ENCODE measurements at places on chromosomes 3 and 15. TPM values are rescaled to one million over a fixed set of nuclear protein-coding genes. Genes with fewer than 3 reads are reported as not detected.

ATP13A4 gene
- not detected for total RNA-seq

GOLGA8J gene
- not detected for total RNA-seq

CRABP1 gene
- not detected for total RNA-seq

CATSPER2 gene
- 5.2 TPM for total RNA-seq

CORO2B gene
- total RNA-seq: 4.9 TPM

MST1R gene
- 1.8 TPM for total RNA-seq

CLRN1 gene
- not detected for total RNA-seq

PTPRG gene
- total RNA-seq: 124 TPM

MEX3B gene
- total RNA-seq: 1.0 TPM

TLR9 gene
- 0.19 TPM for total RNA-seq

ZWILCH gene
- total RNA-seq: 4.4 TPM

ATP2B2 gene
- 0.16 TPM for total RNA-seq

GLDN gene
- total RNA-seq: 194 TPM

GRIP2 gene
- 0.71 TPM for total RNA-seq

CDHR4 gene
- total RNA-seq: not detected

CPB1 gene
- total RNA-seq: 5.6 TPM

GPR160 gene
- total RNA-seq: 6.4 TPM

PDHB gene
- total RNA-seq: 55.2 TPM

COL6A6 gene
- total RNA-seq: 0.96 TPM

GHRL gene
- 2.1 TPM for total RNA-seq

Measured in mesenteric fat pad (tissue), 1 donor.